ENCODE measurements at places on chromosomes 1 and 21. TPM values are rescaled to one million over a fixed set of nuclear protein-coding genes. Genes with fewer than 3 reads are reported as not detected.

ALPL gene
- 55.3 TPM for total RNA-seq

NES gene
- 100.0 TPM for total RNA-seq

B3GALT5 gene
- 0.19 TPM for total RNA-seq

DNA sequence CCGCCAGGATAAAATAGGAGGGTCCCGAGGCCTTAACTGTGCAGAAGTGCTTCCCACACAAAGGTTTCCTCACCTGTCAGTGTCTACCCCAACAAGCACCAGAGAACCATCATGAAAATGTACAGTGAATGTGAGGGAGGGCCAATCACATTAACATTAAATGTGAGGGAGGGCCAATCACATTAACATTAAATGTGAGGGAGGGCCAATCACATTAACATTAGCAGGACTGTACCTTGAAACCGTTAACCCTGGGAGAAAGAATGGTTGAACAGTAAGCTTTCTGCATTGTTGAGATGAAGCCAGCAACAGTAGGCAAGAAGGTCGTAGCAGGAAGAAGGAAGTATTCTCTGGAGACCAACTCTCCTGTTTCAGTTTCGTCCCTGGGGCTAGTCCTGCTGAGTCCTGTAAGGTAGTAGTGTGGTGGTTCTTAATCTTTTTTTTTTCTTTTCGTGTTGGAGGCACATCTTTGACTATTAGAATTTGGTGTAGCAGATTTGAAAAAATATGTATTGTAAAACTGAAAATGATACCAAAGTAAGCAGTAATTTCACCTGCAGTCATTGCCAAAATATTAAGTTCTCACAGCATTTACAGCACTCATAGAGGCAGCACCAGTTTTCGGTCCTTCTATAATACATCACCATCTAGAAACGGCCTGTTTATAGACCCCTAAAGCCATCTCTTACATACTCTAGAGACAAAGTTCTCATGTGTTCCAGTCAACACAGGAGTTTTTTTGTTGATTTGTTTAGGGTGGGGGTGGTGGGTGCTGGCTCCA, 98.6 kb upstream of the PPP2R5A start:
- DNase-seq: no peak

DNA sequence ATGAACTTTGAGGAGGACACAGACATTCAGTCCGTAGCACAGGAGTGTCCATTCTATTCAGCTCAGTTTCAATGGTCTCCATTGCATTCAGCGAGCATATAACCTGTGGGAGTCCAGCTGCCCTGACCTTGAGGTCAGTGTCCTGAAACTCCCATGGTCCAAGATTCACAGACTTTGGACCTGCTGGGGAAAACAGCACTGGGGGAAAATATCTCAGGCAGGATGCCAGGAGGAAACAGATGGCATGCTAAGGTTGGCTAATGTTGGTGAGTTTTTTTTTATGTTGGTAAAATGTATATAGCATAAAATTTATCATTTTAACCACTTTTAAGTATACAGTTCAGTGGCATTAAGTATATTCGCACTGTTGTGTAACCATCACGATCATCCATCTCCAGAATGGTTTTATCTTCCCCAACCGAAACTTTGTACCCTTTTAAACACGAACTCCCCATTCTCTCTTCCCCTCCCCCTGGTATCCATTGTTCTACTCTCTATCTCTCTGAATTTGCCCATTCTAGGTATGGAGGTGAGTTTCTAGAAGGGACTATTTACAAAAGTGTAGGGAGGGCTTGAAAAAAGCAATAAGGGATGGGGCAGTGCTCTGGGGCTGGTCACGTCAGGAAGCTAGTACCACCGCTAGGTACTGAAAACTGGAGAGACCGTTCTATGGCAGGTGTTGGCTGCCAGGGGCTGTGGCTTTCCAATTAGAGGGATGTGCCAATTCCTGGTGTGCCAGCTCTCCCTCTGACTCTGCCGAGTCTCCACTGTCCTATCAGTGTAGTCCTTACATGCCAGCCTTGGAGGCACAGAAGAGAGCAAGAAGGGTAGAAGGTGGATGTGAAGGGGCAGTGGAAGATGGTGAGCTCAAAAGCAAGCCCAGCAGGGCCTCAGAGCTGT, 85.3 kb downstream of the FOXD2 start:
- DNase-seq: no peak

S100A2 gene
- 3.5 TPM for total RNA-seq

GRCh38 chr1:201026836-201027235, 3.3 kb upstream of the KIF21B start:
- no peak for DNase-seq

FAM167B gene
- total RNA-seq: 8.6 TPM

GRCh38 chr1:113998361-113998760, 19.1 kb downstream of the OLFML3 start:
- DNase-seq: no peak

GRCh38 chr1:200304171-200304570, 105.7 kb downstream of the ZNF281 start:
- no peak for DNase-seq

GRCh38 chr1:3190256-3191041, 121.4 kb downstream of the PRDM16 start:
- DNase-seq: no peak

OR2M3 gene
- total RNA-seq: not detected

TMEM125 gene
- not detected for total RNA-seq

ADGRL4 gene
- total RNA-seq: 34.1 TPM

IVL gene
- total RNA-seq: not detected

GRCh38 chr1:214967865-214968575, 114.5 kb upstream of the KCNK2 start:
- no peak for DNase-seq

GRCh38 chr1:28885977-28886730, 28.2 kb upstream of the EPB41 start:
- DNase-seq: no peak

- DNase-seq: no peak
These were observed 52.1 kb downstream of the MIGA1 start for GRCh38 chr1:77831566-77831965.

GRCh38 chr1:2530513-2531361, 674 bp upstream of the HES5 start:
- no peak for DNase-seq

DNA sequence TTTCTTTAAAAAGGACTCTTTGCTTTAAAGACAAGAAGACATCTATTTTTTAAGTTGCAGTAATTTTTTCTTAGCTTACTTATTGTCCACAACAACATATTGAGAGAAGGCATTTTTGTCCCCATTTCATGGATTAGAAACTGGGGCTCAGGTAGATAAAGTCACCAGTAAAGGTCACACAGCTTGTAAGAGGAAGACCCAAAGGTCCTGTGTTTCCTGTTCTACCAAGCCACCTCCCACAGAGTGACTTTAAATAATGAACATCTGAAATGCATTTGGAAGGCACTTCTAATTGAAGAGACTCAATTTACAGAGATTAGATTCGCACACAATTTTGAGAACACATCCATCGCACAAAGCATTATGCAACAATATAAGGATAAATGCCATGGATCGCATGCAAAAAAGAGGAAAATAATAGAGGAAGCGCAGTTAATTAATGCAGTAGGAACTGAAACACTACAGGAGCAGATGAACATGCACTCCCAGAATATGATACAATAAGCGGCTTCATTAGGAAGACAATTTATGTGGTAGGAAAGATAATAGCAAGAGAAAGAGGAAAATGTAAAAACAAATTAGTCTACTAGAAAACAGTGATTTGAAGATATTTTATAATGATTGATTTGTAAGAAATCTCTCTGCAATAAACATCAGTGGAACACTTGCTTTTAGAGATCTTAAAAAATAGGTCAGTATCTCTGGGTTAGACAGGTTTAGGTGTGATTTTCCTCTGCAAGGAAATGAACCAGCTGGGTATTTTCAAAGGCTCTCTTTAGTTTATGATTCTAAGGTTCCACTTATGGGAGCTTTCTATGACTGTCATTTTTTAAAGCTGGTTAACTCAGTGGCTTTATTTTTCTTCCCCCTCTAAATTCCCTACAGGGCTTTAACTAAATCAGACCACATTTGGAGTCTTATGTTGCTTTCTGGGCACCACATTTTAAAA, 27.1 kb upstream of the CD2 start:
- no peak for DNase-seq

TFF2 gene
- not detected for total RNA-seq

DNA sequence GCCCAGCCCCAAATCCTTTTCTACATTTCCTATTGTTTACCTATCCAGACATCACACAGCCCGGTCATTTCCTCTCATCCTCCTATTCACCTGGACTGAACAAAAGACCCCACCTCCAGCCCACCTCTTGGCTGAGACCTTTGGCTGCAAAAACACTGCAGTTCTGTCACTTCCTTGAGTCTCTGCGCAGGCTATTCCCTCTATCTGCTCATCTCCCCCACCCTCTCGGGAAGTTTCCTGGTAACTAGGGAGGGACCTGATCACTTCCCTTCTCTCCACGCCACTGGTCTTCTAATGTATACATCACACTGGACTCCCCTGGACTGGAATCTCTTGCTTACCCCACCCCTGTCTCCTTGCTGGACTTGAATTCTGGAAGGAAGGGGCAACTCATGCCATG, 5.3 kb downstream of the HTR1D start:
- no peak for DNase-seq

- DNase-seq: peak; percentile 85
These were observed 1.2 kb downstream of the LMNA start for GRCh38 chr1:156115514-156116374.

GRCh38 chr21:45084881-45085536, 10.6 kb downstream of the ADARB1 start:
- DNase-seq: no peak

GRCh38 chr1:108007531-108007930, 42.6 kb upstream of the VAV3 start:
- no peak for DNase-seq

ADAM30 gene
- not detected for total RNA-seq

ZNF593OS gene
- total RNA-seq: not detected

RHD gene
- total RNA-seq: not detected

RPS6KC1 gene
- total RNA-seq: 20.2 TPM

CYP4B1 gene
- total RNA-seq: 35.2 TPM

HOOK1 gene
- 0.14 TPM for total RNA-seq

GRCh38 chr21:34351786-34352241, 12.0 kb upstream of the KCNE2 start:
- peak; percentile 70 for DNase-seq

- peak; percentile 45 for DNase-seq
These were observed 2.4 kb upstream of the S100A5 start for GRCh38 chr1:153542956-153543711.

GRCh38 chr1:183732236-183732880, 72.6 kb upstream of the RGL1 start:
- DNase-seq: no peak

DNA sequence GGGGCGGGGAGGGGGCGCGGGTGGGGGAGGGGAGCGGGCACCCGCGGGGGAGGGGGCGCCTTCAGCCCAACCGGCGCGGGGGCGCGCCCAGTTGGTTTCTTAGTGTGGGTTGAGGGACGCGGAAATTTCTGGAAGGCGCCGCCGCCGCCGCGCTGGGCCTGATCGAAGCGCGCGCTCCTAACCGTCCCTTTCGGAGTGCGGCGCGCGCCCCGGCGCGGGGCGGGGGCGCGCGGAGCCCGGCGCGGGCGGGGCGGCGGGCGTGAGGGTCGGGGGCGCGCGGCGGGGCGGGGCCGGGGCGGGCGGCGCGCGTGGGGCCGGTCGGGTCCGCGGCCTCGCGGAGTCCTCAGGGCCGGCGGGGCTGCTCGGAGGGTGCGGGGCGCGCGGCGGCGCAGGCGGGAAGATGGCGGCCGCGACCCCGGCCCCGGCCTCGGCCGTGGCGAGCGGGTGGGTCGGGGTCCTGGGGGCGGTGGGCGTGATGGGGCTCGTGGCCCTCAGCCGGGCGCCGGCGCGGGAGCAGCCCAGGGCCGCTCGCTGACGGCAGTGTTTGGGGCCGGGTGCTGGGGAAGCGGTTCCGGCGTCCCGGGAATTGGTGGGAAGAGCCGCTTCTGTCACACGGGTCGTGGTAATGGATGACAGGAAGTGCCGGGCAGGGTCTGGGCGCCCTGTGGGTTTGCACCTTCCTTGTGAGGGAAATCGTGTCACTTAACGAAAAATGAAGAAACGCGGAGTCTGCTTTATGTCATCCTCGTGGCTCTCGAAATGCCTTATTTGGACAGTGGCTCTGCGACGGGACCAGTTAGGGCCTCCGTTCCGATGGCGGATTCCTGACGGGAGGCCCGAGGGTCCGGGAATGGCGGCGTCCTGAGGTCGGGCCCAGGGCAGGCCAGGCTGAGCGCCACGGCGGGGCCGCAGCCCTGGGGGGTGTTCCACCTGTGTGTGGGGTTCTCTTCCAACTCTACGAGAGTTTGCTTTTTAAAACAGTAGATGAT, 764 bp downstream of the PKNOX1 start:
- peak; percentile 88 for DNase-seq

DNAH14 gene
- total RNA-seq: 3.1 TPM

- no peak for DNase-seq
These were observed 68.4 kb downstream of the GDAP2 start for GRCh38 chr1:117860896-117861610.

Measured in posterior vena cava (tissue), 2 donors.